COR-L47 (cell line): ENCODE measurements at places on chromosomes 5 and 9.

DNA sequence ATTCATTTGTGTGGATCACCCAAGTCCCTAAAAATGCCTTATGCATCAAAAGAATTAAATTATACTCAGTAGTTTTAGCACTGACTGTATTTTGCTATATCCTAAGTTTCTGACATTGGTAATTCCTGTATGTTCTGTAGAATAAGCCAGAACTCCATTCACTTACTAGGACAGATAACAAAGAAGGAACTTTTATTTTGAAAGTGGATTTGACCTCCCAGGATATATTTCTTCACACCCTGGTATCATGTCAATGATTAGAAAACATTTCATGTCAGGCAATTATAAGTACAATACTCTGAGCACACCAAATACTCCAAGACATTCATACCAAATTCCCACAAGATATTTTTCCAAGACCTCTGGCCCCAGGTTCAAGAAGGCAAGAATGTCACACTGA lies 28.7 kb upstream of the MYOT start:
- DNase-seq = no peak

- DNase-seq = peak; percentile 27
Measured at GRCh38 chr5:168023191-168023590, 268.3 kb upstream of the WWC1 start.

DNA sequence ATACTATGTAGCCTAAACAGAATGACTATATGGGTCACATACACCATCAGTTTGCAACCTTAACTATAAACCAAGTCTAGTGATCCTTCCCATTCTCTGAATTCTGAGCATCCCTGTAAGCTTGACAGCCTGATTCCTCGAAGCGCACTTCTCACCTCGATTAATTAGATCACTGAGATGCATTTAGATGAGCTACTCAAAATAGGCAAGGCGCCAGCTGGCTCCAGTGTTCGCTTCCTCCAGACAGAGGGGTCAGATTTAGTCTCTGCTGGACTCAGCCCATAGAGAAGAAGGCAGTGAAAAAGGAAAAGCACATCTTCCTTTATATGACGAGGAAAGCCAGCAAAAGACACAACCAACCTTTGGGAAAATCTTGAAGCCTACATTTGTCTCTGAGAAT lies 371.5 kb downstream of the MLLT3 start:
- DNase-seq = no peak

DNA sequence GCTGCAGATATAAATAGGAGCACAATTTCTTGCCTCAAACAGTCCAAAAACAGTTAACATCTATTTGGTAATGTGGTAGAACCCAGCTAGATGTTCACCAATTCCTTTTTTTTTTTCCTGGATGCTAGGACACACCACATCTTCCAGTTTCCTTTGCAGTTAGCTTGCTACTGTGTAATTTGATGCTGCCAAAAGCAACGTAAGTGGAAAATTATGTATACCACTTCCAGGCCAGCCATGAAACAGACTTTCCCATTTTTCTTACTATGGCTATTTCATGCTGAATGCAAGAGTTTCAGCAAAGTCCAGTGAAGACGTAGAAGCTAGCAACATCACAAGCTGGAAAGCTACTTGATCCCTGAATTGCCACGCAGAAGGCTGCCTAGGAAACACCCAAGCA lies 667.2 kb downstream of the TLE1 start:
- DNase-seq = no peak

GRCh38 chr5:151673421-151673820 lies 13.3 kb downstream of the SPARC start:
- no peak for DNase-seq

GRCh38 chr5:142358121-142358520 lies 33.3 kb upstream of the SPRY4 start:
- no peak for DNase-seq

DNA sequence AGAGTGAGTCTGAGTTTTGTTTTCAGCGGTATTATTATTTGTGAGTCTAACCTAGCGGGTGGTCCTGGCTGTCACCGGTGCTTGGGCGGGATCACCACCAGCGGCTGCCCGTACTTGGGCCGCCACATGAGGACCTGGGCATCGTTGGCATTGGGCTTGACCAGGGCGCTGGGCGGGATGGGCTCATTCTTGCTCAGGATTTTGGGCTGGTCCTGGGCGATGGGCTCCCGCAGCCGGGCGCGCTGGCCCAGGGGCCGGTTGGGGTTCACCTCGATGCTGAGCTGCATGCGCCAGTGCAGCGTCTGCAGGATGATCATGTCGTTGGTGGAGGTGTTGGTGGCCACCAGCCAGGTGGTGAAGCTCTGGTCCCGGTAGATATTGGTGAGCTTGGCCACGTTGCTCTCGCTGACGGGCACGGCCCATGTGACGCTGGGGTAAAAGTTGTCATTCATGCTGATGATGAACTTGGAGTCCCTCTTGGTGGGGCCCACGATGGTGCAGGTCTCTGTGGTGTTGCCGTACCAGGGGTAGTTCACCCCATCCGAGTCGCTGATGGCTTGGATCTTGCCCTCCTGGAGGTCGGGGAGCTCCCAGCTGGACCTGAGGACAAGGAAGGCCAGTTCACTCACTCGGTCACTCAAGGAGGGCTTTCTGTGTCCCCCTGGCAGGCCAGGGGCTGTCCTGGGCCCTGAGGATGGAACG lies 15.4 kb downstream of the FAM78A start:
- DNase-seq = no peak

GRCh38 chr5:147509041-147509709 lies 693 bp downstream of the DPYSL3 start:
- no peak for DNase-seq
